Lower lobe of right lung (tissue), 2 donors: ENCODE measurements at places on chromosomes 11 and 22. TPM values are rescaled to one million over a fixed set of nuclear protein-coding genes. Genes with fewer than 3 reads are reported as not detected.

- no peak for DNase-seq
These were observed 14.3 kb downstream of the ATP5MG start for GRCh38 chr11:118415739-118416068.

DNA sequence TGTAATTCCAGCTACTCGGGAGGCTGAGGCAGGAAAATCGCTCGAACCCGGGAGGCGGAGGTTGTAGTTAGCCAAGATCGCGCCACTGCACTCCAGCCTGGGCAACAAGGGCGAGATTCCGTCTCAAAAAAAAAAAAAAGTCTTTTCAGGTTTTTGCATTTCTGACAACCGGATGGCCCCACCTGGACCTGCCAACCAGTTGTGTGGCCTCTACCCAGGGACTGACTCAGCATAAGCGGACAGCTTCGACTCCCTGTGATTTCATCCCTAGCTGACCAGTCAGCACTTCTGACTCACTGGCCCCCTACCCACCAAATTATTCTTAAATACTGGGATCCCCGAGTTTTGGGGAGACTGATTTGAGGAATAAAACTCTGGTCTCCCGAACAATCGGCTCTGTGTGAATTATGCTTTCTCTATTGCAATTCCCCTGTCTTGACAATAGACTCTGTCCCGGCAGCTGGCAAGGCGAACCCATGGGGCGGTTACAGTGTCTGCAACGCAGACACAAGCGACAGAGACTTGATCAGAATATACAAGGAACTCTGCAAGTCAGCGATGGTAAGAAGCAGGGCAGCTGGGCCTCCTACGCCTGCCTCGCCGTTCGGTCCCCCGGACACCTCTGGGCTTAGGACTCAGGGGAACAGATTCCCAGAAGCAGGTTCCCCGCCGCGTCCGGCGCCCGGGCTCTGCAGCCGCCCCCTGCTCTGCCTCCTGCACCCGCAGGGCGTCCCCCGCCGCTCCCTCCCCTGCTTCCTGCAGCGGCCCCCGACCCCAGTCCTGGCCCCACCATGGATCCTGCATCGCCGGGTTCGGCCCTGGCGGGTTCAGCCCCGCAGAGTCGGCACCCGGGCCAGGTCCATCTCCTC, 741 bp upstream of the TALDO1 start:
- no peak for DNase-seq

- no peak for DNase-seq
These were observed 90.2 kb upstream of the ISX start for GRCh38 chr22:34975721-34976120.

- no peak for DNase-seq
These were observed 852.6 kb downstream of the TBC1D22A start for GRCh38 chr22:47615051-47615450.

GRCh38 chr22:27799015-27799826, 2.3 kb downstream of the MN1 start:
- no peak for DNase-seq

DNA sequence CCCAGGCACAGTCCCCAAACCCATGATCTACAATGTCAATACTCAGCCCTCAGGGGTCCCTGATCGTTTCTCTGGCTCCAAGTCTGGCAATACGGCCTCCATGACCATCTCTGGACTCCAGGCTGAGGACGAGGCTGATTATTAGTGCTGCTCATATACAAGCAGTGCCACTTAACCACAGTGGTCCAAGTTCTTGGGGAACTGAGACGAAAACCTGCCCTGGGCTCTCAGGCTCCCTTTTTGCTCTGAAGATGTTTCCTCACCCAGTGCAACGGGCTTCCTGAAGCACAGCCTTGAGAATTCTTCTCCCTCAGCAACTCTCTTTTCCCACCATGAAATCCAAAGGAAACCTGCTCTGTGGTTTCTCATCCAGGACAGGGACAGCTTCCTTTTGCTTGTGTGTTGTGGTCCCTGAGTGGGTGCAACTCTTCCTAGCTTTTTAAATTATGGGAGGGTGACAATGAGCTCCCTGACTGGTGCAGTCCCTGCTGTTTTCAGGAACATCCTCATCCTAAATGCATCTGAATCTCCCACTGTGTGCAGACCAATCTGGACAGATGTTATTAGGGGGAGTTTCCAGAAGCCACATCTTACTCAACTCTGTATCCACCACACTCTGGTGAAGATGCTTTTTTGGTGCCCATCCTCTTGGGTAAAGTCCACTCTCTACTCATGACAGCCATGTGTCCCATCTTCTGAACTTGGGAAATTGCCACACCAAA, 30.6 kb upstream of the IGLL5 start:
- DNase-seq = no peak

DNA sequence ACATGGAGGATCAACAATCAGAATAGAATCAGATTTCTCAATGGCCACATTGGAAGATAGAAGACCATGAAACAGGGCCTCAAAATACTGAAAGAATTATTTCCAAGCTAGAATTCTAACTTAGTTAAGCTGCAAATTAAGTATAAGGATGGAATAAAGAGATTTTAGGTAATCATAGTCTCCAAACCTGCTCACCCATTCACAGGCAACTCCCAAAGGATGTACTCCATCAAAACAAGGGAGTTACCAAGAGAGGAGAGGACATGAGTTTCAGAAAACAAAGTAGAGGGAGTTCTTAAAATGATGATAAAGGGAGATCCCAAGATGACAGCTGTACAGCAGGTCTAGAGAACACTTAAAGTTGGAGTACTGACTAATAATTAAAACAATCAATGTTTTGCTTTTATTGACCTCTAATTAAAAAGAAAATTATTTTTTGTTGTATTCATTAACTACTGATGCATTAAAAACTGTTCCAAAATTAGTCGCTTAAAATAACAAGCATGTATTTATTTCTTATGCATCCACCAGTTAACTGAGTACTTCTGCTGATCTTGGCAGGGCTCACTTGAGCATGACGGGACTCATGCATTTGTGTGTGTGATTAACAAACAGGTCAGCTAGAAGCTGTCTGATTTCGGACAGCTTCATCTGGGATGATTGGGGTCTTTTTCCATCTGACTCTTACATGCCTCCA, 95.6 kb downstream of the CD44 start:
- no peak for DNase-seq

DNA sequence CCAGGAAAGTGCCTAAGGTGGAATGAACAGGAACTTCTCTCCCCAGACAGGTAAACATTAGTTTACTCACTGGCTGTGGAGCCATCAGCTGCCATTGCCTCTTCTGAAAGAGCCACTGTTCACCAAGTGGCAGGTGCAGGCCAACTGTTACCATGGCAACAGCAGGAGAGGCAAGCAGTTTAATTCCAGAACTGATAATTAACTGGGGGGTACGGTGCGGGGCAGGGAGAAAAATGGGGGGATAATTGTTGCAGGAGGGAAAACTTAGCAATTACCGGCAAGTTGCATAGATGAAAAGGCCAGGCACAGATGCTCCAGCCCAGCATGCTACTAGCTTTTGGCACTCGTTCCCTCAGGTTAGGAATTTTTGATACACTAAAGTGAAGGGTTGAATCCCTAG, 85.1 kb downstream of the TRIM44 start:
- DNase-seq = no peak

Gene ALDH3B1
- 104 TPM for total RNA-seq

Gene GRIK4
- total RNA-seq = 2.2 TPM

DNA sequence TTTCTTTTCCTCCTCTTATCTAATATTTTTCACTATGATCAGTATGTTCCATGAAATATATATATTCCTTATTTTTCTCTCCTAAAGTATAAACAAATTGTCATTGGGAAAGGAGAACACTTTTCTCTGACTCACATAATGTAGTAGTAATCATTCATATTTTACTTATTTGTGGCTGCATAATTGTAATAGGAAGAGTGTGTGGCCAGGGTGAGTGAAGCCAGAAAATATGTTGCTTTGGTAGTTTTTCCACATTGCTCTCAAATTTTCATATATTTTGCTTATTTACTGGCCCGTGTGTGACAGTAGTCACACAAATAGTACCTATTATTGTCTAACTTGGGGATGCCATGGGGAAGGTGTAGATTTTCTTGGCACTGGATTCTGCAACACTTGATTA, 172.1 kb downstream of the DYNC2H1 start:
- no peak for DNase-seq

- DNase-seq = peak; percentile 86
These were observed 579.3 kb downstream of the BUD13 start for GRCh38 chr11:116193321-116194131.

DNA sequence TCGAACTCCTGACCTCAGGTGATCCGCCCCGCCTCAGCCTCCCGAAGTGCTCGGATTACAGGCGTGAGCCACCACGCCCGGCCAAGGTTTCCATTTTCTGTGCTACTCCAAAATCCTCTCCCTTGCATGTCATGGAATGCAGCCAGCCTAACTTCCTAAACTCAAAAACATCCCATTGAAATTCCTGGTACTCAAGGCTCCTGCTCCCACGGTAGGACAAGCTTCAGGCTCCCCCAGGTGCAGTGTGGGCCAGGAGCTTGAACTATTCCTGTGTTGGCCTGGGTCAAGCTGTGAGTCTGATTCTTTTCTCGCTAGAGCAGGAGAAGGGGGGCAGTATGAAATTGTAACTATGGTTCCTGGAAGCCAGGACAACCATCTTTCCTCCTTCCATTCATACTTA, 97.1 kb downstream of the RPL27A start:
- DNase-seq = no peak

DNA sequence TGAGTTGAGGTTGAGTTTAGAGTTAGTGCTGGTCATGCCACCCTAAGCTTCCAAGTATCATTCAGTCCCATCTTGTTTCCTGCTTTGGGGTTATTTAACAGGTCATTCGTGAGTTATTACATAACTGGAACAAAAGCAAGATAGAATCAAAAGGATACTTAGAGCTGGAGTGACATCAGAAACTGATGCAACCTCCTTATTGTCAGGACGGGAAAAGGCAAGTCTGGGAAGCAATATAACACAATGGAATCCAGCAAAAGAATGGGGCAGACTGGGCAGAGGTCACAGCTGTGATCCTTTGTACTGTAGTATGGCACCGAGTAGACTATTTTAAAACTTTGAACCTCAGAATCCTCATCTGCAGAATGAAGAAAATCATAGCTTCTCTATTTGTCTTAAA, 4.4 kb upstream of the PRSS23 start:
- DNase-seq = no peak

- no peak for DNase-seq
These were observed 63.8 kb upstream of the RRAS2 start for GRCh38 chr11:14422814-14423182.

DNA sequence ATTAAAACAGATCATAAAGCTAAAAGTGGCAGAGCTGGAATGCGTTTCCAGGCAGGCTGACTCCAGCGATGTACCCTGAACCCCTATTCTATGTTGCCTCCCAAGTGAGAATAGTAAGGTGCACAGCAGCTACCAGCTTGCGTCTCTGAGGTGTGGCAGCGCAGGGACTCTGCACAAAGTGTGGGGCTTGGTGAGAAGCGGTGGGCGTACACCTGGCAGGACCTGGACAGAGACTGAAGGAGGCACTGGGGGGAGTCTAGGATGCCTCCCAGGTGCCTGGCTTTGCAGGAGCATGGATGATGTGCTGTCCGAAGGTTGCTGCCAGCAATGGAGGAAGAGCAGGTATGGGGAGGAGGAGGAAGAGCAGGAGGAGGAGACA, 42.9 kb downstream of the AMPD3 start:
- DNase-seq = no peak

DNA sequence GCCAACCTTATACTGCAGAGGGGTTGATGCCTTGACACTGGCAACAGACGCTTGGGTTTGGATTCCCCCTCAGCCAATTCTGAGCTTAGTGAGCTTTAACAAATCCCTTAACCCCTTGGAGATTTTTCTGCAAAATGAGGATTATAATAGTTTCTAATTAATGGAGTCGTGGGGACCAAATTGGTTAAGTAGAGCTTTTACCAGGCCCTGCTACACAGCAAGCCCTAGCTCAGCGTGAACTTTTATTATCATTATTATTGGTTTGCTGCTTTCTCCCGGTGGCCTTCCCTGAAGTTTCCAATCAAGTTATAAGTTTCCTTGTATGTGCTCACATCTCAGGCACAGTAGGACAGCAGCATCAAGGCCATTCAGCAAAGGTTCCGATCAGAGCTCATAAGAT, 156.6 kb upstream of the GUCY1A2 start:
- no peak for DNase-seq
